ENCODE measurements at places on chromosomes 7 and 10.

GRCh38 chr7:44740055-44740454, 8.6 kb upstream of the ZMIZ2 start:
- no peak for DNase-seq

GRCh38 chr10:126736727-126737126, 66.2 kb upstream of the C10orf90 start:
- peak; percentile 8 for DNase-seq

DNA sequence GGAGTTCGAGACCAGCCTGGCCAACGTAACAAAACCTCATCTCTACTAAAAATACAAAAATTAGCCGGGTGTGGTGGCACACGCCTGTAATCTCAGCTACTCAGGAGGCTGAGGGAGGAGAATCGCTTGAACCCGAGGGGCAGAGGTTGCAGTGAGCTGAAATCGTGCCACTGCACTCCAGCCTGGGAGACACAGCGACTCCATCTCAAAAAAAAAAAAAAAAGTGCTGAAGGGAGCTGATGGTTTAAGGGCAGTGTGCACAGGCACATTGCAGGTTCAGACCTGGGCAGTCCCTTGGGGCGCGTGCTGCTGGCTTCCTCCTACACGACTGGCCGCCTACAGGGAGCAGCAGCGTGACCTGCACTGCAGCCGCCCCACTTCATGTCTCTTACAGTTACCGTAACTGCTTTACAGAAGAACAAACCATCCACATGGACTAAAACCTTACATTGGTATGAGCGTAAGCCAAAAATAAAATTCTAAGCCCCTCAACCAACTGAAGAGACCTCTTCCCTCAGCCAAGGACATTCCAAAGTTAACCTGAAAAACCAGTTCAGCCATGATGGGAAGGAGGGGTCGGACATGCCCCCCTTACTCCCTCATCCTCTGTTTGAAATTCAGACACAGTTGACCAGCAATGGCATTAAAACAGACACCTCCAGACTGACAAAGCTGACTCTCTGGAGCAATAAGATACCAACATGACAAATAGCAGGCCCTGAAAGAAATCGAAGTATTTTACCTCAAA, 262.2 kb downstream of the ZMYND11 start:
- no peak for DNase-seq

GRCh38 chr10:16626697-16627096, 105.0 kb upstream of the C1QL3 start:
- DNase-seq, result no peak

DNA sequence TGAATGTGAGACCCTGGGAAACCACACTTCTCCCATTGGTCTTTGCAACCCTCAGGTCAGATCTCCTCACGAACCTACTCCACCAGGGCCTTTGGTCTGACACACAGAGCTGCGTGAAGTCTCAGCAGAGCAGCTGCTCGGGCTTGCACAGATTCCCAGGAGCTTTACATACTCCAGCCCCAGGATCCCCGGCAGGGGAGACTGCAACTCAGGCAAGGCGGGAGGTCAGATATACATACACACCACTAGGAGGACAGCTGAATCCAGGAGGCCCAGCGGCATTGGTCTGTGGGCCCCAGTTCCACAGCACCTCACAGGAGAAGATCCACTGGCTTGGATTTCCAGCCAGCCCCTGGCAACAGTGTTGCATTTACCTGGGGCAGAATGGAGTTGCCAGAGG, 239.2 kb downstream of the GPAM start:
- DNase-seq, result no peak

GRCh38 chr7:55488216-55488615, 84.1 kb downstream of the VOPP1 start:
- no peak for DNase-seq

- no peak for DNase-seq
Measured at GRCh38 chr10:87605628-87606251, 53.9 kb upstream of the PAPSS2 start.

DNA sequence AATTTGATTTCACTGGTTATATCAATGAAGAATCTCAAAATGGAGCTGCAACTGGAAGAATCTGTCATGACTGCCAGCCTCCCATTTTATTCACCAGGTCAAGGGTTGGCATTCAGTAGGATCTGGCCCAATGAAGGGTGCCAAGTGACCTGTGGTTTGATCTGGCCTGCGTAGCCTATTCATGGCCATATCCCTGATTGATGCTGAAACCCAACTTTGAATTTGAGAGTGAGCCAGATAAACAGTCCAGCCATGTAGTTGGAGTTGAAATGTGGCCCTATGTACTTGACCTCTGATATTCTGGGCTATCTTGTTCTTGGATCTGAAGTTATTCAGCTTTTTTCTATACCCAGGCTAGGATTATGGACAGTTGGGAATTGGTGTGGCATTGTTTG, 1.5 kb downstream of the MKLN1 start:
- no peak for DNase-seq

GRCh38 chr7:155217634-155218033, 80.0 kb upstream of the INSIG1 start:
- no peak for DNase-seq

DNA sequence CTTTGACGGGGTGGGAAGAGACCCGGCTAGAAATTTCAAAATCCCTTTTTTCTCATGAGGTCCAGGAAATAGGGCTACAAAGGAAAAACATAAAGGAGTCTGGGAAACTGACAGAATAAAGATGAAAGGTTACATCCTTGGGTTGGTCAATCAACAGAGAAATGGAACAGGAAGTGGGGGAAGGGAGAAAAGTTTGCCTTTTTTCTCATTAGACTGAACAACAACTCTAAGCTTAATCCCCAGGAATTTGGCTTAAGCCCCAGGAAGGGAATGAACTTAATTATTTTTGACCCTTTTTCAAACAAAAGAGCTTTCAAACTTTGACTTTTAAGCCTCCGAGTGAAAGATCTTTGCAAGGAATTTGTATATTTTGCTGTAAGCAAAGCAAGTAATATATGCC, 32.7 kb downstream of the LGI1 start:
- DNase-seq, result no peak

- no peak for DNase-seq
Measured at GRCh38 chr7:47478017-47478344, 103.9 kb downstream of the TNS3 start.

DNA sequence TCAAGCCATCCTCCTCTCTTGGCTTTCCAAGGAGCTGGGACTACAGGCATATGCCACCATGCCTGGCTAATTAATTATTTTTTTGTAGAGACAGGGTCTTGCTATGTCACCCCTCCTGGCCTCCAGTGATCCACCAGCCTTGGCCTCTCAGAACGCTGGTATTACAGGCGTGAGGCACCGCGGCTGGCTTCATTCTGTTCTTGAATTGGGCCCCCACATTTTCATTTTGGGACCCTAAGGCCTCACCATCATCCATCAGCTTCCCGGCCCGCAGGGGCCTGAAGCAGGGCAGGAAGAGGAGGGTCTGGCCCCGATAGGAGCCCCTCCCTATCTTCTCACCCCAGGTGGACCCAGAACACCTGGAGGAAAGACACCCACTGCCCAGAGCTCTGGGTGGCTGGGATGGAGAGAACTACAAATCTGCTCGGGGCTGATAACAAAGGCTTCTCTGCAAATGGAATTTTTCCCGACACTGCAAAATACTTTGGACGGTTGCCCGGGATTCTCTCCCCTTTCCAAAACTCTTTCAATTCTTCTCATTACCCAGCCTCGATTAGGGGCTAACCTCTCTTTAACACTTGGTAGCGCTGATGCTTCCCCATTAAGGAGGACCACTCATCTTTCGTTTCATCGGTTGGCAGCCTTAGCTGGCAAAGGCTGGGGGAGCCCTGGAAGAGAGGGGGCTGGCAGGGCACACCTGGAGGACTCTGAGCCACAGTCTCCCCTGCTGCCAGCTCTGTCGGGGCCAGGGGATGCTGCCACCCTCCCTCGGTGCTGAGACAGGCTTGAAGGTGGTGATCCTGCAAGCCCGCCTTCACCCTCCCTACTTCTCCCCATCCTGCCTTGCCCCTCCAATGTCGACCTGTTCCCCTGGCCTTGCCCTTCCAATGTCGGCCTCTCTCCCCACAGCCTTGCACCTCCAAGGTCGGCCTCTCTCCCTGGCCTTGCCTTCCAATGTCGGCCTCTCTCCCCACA, 81.0 kb upstream of the GNA12 start:
- no peak for DNase-seq

- DNase-seq, result no peak
Measured at GRCh38 chr10:91317541-91317940, 92.6 kb upstream of the HECTD2 start.

- DNase-seq, result no peak
Measured at GRCh38 chr10:43598446-43598845, 7.8 kb upstream of the ZNF485 start.

DNA sequence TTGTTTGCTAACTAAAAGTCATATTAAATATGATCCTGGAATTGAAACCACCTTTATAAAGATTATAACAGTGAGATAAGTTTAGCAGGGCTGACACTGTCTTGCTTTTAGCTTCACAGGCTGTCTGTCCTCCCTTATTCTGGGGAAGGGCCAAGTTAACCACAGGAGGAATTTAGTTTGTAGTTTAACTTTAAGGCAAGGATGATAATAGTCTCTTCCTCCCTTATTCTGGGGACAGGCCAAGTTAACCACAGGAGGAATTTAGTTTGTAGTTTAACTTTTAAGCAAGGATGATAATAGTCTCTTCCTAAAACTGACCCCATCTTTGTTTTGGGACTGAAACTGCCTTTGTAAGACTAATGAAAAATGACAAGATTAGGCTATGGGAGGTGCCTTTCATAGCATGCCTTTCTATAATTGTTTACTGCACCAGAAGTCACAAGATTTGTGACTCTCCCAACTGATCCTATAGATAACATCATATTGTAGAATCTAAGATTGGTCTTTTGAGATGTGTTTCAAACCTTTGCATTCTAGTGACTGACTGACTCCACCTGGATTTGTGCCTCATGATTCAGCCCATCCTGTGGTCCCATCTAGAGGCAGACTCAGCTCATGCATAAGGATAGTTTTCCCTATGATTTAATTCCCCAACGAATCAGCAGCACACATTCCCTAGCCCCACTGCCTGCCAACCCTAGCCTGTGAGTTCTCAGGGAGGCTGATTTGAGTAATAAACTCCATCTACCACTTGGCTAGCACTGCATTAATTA, 212.0 kb downstream of the MAGI2 start:
- DNase-seq, result peak; percentile 44

DNA sequence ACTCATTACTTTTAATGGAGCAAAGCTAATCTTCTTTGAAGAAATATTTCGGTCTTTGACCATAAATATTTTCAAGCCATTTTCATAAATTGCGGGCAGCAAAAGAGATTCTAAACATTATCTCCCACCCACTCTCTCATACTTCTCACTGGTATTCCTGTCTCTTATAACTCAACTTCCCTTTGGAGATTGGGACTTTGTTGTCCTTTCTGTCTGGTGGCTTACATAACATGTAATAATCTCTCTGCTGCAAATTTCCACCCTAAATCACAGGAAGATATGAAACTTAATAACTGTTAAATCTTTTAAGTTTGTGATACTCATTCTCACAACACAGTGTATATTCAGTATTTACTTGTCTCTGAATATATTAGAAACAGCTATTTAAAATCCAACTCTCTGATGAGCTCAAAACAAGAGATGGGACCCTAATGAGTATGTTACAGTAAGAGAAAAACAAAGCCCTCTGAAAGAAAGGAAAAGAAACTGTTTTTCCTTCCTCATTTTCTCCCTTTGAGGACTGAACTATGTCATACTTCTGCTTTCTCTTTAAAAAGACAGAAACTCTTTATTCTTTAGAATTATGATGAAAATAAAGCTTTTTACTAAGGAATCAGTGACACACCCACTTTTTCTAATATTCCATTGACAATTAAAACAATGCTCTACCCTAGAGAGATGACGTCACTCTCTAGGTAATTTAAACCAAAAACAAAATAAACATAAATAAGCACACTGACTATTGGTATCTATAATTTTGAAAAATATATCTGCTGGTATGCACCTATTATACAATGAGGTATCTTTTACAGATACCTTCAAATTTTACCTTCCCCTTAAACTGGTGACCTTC, 14.7 kb downstream of the CALCR start:
- no peak for DNase-seq

- DNase-seq, result no peak
Measured at GRCh38 chr7:107644309-107644974, 16.2 kb upstream of the SLC26A4 start.

DNA sequence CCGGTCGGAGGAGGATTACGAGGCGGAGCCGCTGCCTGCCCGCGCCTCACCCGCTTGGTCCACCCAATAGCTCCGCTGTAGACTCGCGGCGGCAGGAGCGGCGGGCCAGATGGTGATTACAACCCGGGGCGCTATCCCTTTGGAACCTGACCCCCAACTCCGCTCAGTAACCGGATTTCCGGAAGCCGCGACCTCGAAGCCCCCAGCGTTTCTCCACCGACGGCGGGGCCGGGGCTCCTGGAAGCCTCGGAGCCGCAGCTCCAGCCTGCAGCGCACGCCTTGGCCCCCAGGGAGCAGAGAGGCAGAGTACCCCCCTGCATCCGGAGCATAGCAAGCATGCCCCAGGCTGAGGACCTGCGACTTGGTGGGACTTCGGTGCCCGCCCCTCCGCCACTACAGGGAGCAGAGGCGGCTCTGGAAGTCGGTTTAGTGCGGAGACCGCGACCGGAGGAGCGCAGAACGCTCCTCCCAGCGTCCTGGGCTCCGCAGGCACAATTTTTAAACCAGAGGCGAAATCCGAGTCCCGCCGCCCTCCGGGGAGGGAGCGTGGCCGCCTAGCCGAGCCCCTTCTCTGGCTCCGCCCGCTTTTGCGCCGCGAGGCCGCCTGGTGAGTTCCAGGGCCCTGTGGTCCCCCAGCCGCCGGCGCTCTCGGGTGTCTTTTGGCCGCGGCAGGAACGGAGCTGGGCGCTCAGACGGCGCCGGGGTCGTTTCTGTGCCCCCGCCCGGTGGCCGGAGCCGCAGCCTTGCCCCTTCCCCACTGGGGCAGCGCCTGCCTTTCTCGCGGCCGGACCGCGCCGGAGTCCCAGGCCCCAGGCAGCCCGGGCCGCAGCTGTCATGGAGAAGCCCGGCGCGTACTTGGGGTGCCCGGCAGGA, 28.2 kb upstream of the BMS1 start:
- DNase-seq, result no peak

DNA sequence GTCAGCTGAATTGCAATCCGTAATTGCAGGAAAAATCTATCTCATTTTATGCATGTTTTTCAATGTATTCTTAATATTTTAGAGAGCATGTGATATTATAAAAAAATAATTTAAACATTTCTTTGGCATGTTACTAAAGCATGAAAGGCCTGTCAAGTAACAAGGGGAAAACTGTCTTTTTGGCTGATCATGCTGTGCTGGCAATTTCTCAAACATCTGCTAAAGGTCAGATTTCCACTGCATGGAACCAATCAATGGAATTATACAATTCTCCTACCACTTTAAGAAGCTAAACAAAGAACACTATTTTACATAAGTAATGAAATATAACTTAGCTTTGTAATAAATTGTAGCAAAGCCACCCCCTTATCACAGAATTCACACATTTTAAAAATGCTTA, 49.4 kb downstream of the JMJD1C start:
- DNase-seq, result no peak
